ENCODE measurements at places on chromosomes 11 and 22.
A peak's percentile ranks its signal among the peaks of the same experiment; 100 is the strongest.

GRCh38 chr11:43489869-43490465 is 131.2 kb downstream of the TTC17 start:
- no peak for DNase-seq

GRCh38 chr11:59944720-59945119 is 6.5 kb downstream of the OOSP1 start:
- DNase-seq: no peak

GRCh38 chr11:1532606-1533341 is 39.3 kb downstream of the DUSP8 start:
- DNase-seq: no peak

DNA sequence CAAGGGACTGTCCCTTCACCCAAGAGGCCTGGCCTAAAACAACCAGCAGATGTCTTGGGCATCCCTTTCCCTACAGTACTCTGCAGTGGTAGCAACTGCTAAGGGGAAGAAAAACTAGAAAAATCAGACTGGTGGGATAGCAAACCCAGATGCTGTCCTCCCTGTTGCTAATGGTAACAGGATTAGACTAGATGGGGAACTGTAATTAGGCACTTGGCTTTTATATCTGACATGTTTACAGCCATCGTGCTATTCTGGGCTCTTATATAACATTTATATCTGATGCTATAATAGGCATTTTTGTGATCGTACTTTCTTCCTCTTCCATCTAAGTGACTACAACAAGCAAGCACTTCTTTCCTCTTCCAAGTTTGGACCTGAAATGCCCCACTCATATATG is 316.7 kb downstream of the DLG2 start:
- no peak for DNase-seq

DNA sequence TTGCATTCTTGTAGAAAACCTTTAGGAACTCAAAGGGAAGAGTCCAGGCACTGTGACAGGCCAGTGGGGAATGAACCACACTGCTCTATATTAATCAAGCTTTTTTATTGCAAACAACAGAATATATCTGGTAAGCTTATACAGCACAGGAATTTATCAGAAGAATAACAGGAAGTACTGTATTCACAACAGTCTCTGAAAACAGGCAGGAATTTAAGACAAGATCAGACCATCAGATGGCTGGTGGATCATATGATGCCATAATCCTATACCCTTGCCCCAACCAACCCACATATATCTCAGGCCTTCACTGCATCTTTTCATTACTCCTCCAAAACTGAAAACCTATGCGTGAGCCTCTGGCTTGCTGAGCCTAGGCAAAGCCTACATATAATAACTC is 1.0 kb upstream of the HTATIP2 start:
- DNase-seq: no peak

- DNase-seq: no peak
Observed at GRCh38 chr11:28269586-28269985, 161.4 kb downstream of the METTL15 start.

DNA sequence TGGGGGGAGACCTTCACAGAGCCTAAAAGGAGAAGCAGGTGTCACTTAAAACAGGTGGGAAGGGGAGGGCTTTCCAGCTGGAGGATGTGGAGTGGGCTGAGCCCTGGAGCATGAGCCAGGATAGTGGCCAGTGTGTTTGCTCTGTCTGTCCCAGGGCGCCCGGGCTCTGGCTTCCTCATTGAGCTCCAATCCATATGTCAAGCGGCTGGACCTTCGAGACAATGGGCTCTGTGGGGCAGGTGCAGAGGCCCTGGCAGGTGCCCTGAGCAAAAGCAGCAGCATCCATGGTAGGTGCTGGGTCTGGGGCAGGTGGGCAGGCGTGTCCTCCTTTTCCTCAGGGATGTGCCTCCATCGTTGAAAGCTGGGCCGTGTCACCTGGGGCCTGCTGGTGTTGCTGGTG is 2.0 kb downstream of the LRRC74B start:
- DNase-seq: no peak

GRCh38 chr22:49415151-49415951 is 412.3 kb downstream of the BRD1 start:
- no peak for DNase-seq

DNA sequence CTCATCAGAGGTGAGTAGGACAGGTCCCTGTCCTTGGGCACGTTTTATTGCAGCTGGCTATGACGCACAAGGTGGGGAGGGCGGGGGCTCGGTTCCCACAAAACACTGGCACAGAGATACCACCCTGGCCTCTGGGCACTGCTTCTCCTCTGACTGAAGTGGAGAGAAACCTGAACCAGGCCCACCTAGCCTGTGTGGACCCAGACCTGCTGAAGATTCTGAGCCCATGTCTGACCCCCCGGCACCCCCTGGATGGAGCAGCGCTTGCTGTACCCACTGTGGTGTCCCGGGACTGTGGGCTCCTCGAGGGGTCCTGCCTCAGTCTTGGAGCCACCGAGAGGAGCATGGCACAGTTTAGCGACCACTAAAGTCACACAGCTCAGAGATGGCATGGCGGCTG is 72.6 kb downstream of the PARVB start:
- no peak for DNase-seq

GRCh38 chr11:120929090-120929489 is 94.8 kb upstream of the TBCEL start:
- no peak for DNase-seq

DNA sequence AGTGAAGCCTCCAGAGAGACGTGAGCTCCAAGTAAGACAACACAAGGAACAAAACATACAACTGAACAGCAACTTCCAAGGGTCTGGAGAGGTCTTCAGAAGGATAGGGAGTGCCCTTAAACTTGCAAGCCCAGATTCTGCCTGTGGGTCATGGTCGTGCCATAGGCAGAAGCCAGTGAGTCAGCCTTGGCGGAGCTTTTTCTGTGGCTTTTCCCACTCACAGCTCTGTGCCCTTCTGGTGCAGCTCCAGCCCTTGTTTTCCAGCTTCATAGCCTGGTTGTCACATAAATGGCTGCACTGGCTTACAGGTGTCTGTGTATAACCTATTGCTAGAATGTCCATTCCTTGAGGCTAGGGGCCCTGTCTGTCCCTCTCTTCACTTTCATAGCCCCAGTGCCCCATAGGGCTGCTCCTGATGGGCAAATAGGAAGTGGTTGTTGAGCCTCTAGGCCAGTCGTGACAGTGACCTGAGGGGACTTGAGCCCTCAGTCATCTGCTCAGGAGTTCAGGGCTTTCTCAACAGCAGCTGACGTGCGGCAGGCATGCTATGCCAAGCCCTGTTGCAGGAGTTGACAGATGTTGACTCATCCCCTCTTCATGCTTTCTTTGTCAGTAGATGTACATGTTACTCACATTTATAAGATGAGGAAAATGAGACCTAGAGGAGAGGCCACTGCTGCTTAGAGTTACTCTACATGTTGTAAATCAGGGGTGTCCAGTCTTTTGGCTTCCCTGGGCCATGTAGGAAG is 7.4 kb downstream of the MED15 start:
- no peak for DNase-seq

DNA sequence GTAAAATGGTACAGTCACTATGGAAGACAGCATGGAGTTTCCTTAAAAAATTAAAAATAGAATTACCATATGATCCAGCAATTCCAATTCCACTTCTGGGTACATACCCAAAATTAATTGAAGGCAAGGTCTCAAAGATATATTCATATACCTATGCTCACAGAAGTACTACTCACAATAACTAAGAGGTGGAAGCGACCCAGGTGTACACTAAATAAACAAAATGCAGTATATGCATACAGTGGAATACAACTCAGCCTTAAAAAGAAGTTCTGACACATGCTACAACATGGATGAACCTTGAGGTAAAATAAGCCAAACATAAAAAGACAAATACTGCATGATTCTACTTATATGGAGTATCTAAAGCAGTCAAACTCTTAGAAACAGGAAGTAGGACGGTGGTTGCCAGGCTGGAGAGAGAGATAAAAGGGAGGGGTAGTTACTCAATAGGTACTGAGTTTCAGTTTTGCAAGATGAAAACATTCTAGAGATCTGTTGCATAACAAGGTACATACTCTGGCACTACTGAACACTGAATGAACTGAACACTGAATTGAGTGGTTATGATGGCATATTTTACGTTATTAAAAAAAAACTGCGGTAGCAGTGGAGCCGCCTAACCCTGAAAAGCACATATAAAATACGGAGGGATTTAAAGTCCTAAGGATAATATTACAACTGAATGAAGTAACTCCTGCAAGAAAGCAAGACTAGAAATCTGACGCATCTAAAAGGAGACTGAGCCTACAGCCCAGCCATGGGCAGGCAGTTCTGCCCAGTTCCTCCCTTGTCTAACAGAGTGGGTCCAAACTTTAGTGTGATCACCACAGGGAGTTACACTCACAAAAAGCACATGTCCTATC is 12.8 kb downstream of the DGCR2 start:
- no peak for DNase-seq

- no peak for DNase-seq
Observed at GRCh38 chr11:14554959-14555358, 34.8 kb upstream of the PSMA1 start.

- DNase-seq: peak; percentile 4
Observed at GRCh38 chr22:26894766-26895485, 237.5 kb downstream of the MIAT start.
